ENCODE measurements at places on chromosomes 13 and 19.

GRCh38 chr13:18943273-18943672, 238.4 kb downstream of the TUBA3C start:
- DNase-seq, result no peak

DNA sequence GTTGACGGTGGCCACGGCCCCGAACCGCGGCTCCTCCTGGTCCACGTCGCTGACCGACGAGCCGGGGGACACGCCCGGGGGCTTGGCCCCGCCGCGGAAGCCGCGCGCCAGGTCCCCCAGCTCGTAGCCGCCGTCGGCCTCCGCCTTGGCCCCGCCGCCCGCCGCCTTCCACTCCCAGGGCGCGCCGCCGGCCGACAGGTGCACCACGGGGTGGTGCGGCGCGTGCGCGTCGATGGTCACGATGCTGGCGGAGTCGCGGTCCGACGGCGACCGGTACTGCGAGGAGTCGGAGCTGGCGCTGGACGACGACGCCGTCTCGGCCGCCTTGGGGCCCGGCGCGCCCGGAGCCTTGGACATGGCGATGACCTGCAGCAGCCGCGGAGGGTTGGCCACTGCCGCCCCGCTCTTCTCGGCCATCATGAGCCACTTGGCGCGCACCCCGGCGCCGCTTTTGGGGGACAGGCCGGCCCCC, 9.0 kb downstream of the PLPPR3 start:
- DNase-seq, result no peak

DNA sequence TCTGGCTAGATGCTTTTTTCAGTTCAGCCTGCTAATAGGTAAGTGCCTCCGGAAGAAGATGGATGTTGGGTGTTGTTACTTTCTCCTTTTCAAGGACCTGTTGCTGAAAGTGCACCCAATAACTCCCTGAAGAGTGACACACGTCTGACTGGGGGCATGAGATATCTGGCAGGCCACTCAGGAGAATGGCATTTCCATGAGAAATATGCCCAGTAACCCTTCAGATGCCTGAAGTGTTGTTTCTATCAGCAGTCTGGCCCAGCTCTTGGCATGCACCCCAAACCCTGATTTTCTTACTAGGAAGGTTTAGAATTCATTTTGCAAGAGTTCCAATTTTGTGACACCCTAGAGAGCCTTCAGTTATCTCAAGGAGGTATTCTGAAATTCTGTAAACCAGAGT, 71.5 kb downstream of the ARHGAP35 start:
- DNase-seq, result no peak

- DNase-seq, result no peak
Observed at GRCh38 chr13:89029062-89029461, 1357.9 kb downstream of the SLITRK5 start.

GRCh38 chr13:64725492-64725891, 2504.6 kb downstream of the PCDH9 start:
- no peak for DNase-seq

DNA sequence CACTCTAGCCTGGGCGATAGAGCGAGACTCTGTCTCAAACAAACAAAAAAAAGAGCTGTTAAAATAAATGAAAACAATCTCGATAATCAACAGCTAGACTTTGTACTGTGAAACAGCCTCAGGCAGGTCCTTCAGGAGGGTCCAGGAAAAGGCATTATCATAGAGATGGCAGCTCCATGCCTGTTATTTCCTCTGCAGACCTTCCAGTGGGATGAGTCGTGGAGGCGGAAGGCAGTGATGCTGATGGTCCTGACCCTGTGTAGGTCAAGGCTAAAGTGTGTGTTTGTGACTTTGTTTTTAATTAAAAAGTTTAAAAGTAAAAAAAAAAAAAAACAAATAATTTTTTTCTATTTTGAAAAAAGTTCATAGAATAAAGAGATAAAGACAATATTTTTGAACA, 117.4 kb downstream of the TNFRSF19 start:
- DNase-seq, result no peak

GRCh38 chr19:5141129-5141849, 172.4 kb downstream of the KDM4B start:
- DNase-seq, result no peak

- peak; percentile 92 for DNase-seq
Observed at GRCh38 chr19:41321600-41322270, 11.8 kb downstream of the CCDC97 start.

DNA sequence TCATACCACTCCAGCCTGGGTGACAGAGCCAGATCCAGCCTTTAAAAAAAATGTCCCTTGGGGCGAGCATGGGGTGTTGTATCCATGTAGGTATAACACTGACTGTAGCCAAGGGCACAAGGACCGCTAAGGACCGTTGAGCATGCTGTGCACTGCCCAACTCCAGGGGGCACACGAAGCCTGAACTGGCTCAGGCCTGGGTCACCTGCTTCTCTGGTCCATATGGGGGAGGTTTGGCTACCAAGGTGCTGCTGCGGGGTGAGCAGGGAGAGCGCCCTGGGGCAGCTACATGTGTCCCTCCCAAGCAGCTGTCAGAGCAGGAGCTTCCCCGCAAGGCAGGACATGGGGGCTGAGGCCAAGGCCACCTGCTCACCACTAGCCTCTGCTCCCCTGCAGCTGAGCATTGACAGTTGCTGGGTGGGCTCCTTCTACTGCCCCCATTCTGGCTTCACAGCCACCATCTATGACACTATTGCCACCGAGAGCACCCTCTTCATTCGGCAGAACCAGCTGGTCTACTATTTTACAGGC, 16.3 kb downstream of the CATSPERG start:
- DNase-seq, result no peak

- no peak for DNase-seq
Observed at GRCh38 chr13:58018865-58019264, 387.3 kb downstream of the PCDH17 start.

DNA sequence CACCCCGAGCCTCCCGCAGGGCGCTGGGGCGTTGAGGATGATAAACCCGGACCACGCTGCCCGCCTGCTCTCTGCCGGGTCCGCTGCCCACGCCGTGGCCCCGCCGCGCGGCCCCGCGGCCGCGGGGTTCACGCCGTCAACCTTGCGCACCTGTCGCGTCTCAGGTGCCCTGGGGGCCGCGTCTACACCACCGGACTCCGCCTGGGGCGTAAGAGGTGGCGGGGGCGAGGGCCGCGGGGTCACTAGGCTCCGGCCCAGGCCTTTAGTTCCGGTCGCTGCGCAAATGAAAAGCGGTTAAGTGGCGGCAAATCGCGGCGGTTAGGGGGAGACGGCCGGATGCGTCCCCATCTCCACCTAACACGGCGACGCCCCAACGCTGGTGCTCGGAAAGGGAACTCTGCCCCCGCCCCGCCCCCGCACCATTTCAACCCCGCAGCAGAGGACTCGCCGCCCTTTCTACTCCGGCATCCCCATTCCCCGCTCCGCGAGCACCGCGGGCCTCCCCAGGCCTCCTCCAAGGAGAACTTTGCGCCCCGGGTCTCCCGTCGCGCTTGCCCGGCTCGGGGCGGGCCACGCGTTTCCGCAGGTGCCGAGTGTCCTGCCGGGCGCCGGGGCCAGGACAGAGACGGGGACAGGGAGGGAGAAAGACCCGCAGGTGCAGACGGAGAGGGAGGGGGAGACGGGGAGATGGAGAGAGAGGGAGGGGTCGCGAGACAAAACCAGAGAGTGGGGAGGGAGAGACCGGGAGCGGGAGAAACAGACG, 4.3 kb downstream of the ONECUT3 start:
- DNase-seq, result no peak

- DNase-seq, result peak; percentile 81
Observed at GRCh38 chr19:49691243-49692146, 579 bp downstream of the CPT1C start.

GRCh38 chr19:16872728-16873127, 16.1 kb upstream of the F2RL3 start:
- no peak for DNase-seq

DNA sequence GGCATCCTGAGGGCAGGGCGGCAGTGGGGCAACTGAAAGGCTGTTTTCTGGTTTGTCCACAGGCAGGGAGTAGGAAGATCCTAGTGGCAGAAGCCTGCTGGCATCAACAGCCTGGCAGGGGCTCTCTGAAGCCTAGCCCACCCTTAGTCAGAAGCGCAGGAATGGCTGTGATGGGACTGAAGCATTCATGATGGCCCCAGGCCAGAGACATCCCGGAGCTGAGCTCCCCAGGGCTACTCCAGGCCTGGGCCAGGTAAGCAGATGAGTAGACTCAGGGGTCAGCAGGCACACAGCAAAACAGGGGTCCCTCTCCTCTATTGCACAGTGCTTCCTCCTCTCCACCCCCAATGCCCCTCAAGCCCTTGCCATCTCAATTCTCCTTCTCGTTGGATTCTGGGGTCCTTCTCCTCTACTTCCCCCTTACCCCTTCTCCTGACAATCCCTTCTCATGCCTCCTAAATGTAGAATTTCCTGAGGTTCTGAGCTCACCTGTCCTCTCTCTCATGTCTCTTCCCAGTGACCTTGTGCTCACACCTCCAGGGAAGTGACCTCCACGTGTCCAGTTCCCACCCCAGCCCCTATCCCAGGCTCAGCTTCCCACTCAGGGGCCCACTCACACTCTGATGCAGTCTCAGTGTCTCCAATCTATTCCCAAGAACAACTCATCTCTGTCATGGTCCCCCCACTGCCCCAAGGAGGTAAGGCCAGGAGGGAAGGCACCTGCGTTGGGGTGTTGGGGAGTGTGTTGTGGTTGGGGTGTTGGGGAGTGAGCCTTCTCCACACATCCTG, 158.7 kb upstream of the ZNF507 start:
- DNase-seq, result no peak

DNA sequence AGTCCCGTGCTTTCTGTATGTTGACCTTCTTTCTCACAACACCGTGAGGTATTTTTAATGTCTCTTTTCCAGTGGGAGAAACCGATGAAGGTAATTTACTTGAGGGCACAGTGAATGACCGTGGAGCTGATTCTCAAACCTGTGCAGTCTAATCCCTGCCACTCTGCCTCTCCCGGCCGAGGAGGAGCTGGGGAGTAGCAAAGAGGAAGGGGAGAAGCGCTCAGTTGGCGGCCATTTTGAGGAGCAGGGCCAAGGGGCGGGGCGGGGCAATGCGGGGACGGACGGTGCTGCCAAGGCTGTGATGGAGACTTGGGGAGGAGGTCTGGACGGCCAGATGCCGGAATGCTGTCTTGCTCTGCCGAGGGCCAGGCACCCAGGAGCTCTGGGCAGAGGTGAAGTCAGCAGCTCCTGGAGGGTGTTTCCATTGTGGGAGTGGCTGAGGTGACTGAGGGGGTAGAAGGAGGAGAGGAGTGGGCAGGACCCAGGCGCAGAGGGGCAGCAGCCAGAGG, 12.4 kb upstream of the RANBP3 start:
- no peak for DNase-seq

DNA sequence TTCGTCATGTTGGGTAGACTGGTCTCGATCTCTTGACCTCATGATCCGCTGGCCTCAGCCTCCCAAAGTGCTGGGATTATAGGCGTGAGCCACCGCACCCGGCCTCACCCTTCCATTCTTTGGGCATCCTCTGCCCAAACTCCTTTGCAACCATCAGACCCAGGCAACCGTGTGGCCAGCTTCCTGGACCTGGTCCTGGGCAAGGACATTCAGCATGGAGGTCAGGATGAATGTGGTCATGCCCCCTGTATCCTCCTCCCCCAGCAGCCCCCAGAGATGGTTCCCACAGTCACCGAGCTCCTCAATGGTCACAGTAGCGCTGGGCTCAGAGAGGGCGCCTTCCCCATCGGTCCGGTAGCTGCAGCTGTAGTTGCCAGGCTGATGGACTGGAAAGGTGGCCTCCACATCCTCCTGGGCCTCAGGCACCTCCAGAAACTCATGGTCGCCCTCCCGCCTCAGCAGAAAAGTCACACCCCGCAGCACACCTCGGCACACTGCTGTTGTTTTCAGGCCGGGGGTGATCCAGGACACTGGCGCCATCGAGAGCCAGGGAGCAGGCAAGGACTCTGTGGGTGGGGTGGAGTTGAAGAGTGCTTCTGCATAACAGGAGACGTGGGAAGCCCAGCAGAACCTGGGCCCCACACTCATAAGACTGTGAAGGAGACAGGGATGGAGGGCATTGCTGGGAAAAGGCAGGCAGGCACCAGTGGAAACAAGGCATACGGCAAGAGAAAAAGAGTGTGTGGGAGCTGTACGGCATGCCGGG, 1.1 kb downstream of the A1BG start:
- DNase-seq, result no peak

DNA sequence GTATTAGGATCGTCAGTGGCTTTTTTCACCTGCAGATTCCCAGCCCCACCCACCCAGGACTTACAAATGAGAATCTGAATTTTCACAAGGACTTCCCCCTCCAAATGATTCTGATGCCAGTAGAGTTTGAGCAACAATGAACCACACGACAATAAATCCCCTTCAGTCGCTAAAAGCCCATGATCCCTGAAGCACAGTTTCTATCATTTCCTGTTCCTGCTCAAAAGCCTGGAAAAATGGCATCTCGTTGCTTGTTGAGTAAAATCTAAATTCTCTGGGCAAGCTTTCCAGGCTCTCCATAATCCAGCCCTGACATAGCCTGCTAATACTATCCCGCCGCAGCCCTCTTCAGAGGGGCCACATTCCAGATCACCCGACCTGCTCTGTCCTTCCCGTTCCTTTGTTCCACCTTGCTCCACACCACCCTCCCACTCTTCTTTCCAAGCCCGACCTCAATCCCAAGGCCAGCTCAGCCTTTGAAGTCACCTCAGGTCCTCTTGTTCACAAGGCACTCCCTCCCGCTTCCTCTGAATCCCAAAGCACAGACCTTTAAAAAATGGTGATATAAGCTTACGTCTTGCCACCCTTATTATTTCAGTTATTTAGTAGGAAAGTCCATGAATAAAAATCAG, 67.9 kb downstream of the NUFIP1 start:
- peak; percentile 74 for DNase-seq

- no peak for DNase-seq
Observed at GRCh38 chr13:95035311-95036109, 265.7 kb downstream of the ABCC4 start.

GRCh38 chr19:45245334-45245787, at the start of gene EXOC3L2:
Gene EXOC3L2, minus strand, starts transcription at chr19:45245407. Its CDS starts 6,362 bp downstream, at chr19:45239045.
- DNase-seq, result peak; percentile 64

DNA sequence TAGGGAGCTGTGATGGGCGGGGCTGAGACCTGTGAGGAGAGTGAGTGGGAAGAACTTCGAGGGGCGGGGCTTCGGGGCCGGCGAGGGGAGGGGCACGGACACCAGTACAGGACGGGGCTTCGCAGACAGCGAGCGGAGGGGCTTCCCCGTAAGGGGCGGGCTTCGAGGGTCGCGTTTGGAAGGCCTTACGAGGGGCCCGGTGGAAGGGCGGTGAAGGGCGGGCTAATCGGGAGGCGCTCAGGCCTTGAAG, 4.1 kb upstream of the EMP3 start:
- peak; percentile 98 for DNase-seq

DNA sequence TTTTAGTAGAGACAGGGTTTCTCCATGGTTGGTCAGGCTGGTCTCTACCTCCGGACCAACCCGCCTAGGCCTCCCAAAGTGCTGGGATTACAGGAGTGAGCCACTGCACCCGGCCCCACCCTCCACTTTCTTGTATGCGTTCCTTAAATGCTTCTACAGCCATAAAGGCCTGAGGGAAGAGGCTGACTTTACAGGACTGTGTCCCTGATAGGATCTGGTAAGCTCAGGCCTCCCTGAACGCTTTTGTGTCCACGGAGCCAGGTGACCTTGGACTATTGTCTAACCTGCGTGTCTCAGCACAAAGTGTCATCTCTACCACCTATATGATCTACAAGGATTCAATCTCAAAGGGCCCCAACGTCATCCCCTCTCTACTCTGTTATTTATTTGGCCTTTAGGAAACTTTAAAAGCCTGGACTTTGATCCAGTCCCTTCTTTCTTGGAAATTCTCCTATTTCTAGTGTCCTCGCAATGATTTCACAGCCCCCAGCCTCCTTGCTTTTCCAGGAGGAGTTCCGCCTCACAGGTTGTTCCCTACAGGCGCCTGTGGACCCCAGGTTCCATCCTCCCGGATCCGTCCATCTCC, 701 bp downstream of the ZNF552 start:
- peak; percentile 80 for DNase-seq

GRCh38 chr19:46979126-46980105, 40.2 kb upstream of the NPAS1 start:
- peak; percentile 42 for DNase-seq

- no peak for DNase-seq
Observed at GRCh38 chr13:48436661-48437288, 23.9 kb upstream of the LPAR6 start.

All from ELF-1 (cell line).